Body of pancreas (tissue), 4 donors: ENCODE measurements at places on chromosomes 5 and 9. TPM values are rescaled to one million over a fixed set of nuclear protein-coding genes. Genes with fewer than 3 reads are reported as not detected.

- no peak for DNase-seq
Observed at GRCh38 chr9:70902171-70902570, 219.2 kb downstream of the TRPM3 start.

DNA sequence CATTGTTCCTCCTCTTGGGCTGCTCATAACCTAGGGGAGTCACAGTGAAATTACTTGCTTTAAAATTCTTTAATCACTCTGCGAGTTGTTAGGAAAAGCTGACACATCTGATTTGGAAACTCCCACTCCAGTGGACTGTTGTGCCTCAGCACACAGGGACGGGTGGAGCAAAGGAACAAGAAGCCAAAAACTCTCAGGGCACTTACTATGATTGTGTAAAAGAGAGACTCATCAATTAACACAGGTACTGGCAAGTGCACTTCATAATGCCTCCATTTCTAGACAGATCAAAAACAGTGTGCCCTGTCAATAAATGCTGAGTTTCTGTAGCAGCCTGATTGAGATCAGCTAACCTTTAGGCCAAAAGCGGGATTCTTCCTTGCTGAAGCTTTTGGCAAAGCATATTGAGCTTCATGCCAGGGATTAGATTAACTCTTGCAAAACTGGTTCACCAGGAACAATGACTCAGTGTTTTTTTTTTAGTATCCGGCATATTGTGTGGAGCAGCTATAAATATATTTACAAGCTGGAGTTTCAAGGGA, 55.9 kb downstream of the TMC1 start:
- no peak for DNase-seq

- DNase-seq = no peak
Observed at GRCh38 chr9:18893491-18893890, 139.5 kb downstream of the SAXO1 start.

DNA sequence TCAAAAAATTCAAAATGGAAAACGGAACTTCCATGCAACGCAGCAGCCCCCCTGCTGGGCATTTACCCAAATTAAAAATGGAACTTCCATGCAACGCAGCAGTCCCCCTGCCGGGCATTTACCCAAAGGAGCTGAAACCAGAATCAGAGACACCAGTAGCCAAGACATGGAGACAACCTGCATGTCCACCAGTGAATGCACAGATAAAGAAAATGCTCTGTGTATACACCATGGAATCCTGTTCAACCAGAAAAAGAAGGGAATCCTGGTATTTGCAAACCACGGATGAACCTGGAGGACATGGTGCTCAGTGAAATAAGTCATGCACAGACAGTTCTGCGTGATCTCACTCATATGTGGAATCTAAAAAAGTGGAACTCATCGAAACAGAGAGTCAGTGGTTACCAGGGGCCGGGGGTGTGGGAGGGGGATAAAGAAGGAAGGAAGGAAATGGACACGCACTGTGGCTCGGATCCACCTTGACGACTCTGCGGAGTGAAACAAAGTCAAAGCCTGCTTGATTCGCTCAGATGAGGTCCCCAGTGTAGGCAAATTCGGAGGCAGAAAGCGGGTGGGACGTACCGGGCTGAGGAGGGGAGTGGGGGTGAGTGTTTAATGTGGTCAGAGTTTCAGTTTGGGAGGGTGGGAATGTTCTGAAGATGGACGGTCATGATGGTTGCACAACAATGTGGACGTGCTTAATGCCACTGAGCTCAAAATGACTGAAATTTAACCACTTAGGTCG, 40.2 kb upstream of the EXOC3 start:
- DNase-seq = no peak

DNA sequence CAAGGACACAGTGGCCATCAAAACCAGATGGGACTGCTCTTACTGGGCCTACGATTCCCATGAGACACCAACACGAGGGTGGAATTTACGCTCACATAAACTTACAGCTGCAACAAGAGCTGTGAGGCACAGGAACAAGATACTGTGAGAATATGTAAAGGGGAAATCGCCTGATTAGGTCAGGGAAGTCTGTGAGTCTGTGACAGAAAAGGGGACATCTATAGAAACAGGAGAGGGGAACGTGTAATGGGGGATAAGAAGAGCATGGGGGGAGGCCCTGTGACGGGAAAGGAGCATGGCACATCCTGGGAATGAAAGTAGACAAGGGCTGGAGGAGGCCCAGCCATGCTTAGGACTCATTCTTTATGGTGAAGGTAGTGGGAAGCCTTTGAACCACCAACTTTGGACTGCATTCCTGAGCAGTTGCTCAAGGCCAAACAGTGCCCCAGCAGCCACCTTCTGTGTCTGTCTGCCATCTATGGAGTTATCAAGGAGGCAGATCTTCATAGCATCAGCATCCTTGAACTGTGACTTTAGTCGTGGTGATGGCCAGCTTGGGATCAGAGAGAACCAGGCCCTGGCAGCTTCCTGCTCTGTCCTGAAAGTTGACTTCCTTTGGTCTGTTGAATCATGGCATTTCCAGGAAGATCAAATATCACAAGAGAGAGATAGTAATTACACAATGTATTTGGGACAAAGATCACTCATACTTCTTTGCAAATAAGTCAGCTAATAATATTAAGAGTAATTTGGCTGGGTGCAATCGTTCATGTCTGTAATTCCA, 87.9 kb upstream of the FAM169A start:
- no peak for DNase-seq

Gene CHSY3
- 6.5 TPM for total RNA-seq

Gene CCDC183
- total RNA-seq = 14.5 TPM
